ENCODE measurements at places on chromosomes 7 and 10. TPM values are rescaled to one million over a fixed set of nuclear protein-coding genes. Genes with fewer than 3 reads are reported as not detected.

DNA sequence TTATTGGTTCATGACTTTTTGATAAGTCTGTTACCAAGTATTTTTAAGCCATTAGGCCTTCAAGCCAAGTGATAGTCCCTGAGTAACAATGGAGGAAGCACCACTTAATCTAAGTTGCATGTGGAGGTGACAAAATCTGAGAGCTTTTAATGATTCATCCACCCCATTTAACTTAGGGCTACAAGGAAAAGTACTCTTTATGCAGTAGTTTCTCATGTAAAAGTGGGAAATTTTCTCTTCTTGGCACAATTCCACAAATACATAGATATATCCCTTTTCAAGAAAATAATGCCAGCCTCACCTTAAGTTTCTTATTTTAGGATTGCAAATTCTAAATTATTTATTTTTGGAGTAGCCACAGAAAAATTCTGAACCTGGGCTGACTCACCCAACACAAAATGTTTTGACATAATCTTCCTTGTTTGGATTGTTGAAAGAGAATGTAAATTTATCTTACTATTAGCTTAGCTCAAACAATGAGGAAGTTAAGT lies 85.7 kb downstream of the SUGCT start:
- DNase-seq = no peak

DNA sequence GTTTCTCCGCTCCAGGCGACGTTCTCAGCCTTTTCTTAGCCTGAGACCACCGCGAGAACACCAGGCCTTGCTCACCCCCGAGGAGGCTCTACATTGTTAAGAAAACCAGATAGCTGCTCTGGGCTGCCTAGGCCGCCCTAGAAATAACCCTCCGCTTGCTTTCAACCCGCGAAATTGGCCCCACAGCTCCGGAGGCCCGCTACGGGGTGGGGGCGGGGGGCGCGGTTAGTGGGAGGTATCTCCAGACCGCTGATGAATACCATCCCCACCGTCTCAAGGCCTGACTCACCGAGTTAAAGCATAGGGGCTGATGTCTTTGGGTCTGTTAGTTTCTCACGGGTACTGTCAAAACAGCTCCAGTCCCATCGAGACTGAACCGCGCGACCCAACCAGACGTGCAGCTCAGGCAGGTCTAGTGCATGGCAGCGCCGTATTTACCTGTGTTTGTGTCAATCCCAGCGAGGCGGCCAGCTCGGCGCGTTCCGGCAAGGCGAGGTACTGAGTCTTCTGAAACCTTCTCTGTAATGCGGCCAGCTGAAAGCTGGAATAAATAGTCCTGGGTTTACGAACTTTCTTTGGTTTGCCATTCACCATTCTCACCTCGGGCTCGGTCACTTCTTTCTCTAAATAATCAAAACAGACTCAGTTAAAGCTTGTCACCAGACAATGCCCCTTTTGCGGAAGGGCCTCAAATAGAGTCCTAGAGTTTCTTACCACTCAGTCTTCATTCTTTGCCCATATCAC lies 2.7 kb downstream of the DLX5 start:
- DNase-seq = no peak

- no peak for DNase-seq
Measured at GRCh38 chr7:22154143-22154529, 202.8 kb downstream of the RAPGEF5 start.

DNA sequence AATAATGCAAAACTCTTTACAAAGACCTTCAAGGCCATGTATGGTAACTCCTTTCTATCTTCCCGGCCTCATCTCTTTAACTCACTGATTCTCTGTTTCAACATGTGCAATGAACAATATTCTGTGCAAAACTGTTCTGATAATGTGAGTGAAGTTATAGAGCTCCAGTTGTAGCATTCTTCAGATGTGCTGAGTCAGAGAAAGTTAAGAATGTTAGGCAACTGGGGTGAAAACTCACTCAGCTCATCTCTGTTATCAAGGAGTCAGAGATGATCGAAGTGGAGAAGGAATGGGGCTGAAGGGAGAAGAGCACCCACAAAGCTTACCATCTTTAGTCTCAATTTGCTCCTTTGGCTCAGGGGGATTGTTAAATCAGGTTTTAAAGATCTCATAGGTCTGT lies 344.7 kb upstream of the NPSR1 start:
- DNase-seq = no peak

DNA sequence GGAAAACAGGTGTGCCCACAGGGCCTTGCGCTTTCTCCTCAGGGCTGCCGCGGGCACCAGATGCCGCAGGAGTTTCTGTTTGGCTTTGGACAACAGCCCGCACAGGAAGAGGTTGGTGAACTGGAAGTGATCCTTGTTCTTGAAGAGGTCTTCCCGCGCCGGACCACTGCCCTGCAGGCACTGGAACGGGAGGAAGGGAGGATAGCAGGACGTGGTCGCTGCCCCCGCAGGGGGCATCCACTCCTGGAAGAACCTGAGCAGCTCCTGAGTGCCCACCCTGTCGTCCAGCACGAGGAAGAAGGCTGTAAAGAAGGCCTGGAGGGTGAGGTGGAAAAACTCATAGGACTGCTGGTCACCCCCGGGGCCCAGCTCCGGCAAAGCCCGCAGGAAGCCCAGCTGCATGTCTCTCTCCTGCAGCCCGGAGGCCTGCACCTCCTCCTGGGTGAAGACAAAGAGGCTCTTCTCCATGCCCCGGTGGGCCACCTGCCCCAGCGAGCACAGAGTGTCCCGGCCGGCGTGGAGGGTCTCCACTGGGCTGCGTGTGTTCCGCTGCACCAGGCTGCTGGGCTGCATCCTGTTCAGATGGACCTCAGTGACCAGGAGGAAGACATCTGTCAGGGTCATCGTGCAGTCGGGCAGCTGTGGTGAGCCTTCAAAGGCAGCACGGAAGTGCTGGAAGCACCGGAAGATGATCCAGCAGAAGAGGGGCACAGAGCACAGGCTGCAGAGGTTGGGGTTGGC lies 26.9 kb downstream of the NOD1 start:
- no peak for DNase-seq

GRCh38 chr10:123148414-123149161 lies 652 bp downstream of the HMX2 start:
- DNase-seq = no peak

DNA sequence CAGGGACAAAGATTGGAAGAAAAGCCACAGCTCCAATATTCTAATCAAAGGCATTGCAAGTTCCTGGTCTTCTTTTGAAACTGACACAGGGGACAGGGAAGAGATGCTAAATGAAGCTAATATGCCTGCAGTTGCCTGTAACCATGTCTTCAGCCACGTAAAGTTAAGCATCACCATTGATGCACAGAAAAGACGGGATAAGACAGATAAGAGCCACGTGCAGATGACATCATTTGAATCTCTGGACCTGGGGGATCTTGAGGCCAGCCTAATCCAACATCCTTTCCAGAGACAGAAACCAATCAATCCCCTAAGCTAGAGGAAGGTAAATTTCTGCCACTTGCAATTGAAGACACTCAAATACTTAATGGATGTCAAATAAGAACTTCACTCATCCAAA lies 93.4 kb downstream of the PIP4K2A start:
- DNase-seq = no peak

- no peak for DNase-seq
Measured at GRCh38 chr10:86423739-86424138, 57.1 kb upstream of the GRID1 start.

- no peak for DNase-seq
Measured at GRCh38 chr7:152035817-152036216, 10.3 kb downstream of the GALNT11 start.

GRCh38 chr7:136857573-136857972 lies 10.9 kb upstream of the CHRM2 start:
- no peak for DNase-seq

- no peak for DNase-seq
Measured at GRCh38 chr7:98831641-98832221, 38.1 kb downstream of the TMEM130 start.

GRCh38 chr7:94403546-94403945 lies 8.9 kb downstream of the COL1A2 start:
- DNase-seq = no peak

The OPN1SW gene
- polyA plus RNA-seq = not detected

The CYP2C19 gene
- not detected for polyA plus RNA-seq

The FAM131B gene
- 0.29 TPM for polyA plus RNA-seq

The SLC12A9 gene
- 52.6 TPM for polyA plus RNA-seq

The BCL7B gene
- polyA plus RNA-seq = 71.0 TPM

The OR2A1 gene
- 0.18 TPM for polyA plus RNA-seq

The COL17A1 gene
- polyA plus RNA-seq = 2.5 TPM

The PRSS37 gene
- not detected for polyA plus RNA-seq

The GJD4 gene
- polyA plus RNA-seq = 0.07 TPM

The GHRHR gene
- 0.38 TPM for polyA plus RNA-seq

The PIK3AP1 gene
- 7.3 TPM for polyA plus RNA-seq

The CYP3A4 gene
- not detected for polyA plus RNA-seq

The EEPD1 gene
- 7.5 TPM for polyA plus RNA-seq
